ENCODE measurements at places on chromosomes 4 and X.

- no peak for DNase-seq
These were observed 50.2 kb upstream of the PGRMC2 start for GRCh38 chr4:128337863-128338262.

GRCh38 chr4:34731070-34731469 lies 1513.2 kb downstream of the ARAP2 start:
- DNase-seq, result no peak

DNA sequence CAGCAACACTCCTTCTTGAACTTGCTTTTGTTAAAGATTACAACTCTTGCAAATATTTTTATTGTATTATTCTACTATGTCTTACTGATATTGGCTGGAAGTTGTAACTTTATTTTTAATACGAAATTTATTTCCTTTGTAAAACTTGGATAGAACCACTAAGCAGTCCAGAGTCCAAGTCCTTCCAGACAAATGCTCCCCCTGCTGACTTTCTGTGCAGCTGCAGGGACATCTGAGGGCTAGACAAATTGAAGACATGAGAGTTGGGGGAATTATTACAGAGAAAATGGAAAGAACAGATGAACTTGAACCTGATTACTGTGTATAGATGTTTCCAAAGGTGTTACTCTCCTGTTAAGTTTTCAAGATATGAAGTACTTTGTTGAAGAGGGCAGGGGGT lies 238.8 kb downstream of the GRIA3 start:
- DNase-seq, result peak; percentile 1

- peak; percentile 32 for DNase-seq
These were observed 245.2 kb upstream of the DIPK2B start for GRCh38 chrX:45445745-45446412.

- no peak for DNase-seq
These were observed 52.3 kb upstream of the SMIM31 start for GRCh38 chr4:164701665-164702064.

DNA sequence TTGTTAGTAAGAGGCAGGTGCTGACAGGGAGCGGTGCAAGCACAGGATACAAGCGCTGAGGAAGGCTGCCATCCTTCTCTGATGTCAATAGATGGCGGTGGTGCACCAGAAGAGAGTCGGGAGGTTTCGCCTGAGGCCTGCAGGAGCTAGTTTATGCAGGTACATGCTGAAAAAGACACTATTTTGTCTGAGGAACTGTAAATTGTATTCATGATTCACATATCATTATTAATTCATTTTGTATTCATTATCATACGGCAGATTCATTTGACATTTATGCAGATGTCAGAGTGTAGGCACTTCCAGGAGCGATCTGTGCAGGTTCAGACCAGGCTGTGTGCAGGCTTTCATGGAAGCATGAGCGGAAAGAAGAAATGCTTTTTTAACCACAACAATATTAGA lies 824.0 kb downstream of the STIM2 start:
- peak; percentile 49 for DNase-seq

DNA sequence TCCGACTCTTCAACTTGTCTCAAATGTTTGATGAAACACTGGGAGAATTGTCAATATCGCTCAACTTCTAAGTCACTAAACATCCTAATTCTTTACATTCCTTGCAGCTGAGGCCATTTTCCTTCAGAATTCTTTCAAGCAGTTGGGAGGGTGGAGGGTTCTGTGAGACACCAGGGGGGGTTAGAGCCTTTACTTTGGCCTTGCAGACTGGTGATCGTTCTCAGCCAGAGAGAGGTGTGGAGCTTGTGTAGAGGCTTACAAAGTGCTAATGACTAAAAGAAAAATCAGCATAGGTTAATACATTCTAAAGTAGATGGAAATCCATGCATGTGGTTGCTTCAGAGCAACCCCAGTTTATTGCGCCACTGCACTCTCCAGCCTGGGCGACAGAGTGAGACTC lies 21.3 kb upstream of the SOX3 start:
- no peak for DNase-seq

GRCh38 chrX:81779701-81780100 lies 577.8 kb downstream of the SH3BGRL start:
- no peak for DNase-seq

DNA sequence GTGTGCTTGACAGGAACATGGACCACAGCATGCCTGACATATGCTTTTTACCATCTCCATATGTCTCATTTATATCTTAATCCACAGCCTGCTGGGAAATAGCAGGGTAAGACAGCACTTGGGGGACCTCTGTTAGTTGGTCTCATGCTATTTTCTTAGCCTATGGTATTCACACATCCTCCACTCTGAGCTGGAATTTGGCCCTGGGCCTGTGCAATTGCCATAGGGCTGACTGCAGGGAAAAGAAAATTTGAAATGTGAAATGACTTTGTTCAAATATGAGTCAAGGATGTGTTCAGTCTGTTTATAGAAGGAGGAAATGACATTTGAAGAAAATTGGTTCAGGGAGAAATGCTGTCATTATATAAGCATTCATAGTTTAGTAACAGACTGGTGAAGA lies 9.6 kb upstream of the MAP7D3 start:
- no peak for DNase-seq

DNA sequence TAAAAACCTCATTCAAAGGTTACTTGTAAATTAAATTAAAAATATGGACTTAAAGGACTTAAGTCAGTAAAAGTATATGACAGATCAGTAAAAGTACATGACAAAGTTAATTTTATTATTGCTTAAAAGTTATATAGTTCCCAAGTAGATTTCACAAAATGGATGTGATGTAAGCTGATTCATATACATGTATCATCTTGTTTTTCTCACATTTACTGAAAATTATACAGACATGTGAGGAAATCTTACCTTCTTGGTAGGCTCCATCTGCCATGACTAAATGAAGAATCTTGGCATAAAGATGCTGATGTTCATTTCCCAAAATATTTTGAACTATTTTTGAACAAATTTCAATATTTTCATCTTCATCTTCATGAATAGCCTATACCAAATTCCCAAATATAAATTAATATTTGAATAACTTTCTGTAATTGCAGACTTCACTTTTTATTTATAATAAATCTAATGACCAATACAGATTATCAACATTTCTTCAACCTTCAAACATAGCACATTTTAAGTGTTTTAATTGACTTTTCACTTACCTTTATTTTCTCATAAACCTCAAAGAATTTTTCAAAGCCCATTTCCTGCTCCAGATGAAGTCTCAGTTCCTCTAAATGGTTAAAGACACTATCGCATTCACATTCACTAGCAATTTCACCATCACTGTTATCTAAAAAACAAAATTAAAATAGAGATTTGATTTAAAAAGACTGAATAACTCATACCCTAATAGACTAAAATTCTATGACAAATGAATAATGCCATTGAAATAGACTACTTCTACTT lies 129.4 kb upstream of the SH3RF1 start:
- DNase-seq, result no peak

DNA sequence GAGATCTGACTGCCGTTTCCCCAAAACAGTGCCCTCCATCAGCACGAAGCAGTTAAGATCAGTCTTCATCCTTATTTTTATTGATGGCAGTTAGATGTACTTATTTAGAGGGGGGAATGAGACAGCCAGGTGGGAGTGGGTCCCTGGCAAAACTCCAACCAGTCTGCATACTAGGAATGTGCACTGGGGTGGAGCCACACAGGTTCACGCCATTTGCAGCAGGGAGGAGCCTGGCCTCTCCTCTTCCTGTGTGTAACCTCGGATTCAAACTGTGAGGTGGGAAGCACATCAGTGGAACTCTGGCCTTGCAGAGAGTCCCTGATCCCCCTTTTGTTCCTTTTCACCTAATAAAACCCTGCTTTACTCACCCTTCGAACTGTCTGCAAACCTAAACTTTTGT lies 987.7 kb upstream of the GRIA3 start:
- no peak for DNase-seq

DNA sequence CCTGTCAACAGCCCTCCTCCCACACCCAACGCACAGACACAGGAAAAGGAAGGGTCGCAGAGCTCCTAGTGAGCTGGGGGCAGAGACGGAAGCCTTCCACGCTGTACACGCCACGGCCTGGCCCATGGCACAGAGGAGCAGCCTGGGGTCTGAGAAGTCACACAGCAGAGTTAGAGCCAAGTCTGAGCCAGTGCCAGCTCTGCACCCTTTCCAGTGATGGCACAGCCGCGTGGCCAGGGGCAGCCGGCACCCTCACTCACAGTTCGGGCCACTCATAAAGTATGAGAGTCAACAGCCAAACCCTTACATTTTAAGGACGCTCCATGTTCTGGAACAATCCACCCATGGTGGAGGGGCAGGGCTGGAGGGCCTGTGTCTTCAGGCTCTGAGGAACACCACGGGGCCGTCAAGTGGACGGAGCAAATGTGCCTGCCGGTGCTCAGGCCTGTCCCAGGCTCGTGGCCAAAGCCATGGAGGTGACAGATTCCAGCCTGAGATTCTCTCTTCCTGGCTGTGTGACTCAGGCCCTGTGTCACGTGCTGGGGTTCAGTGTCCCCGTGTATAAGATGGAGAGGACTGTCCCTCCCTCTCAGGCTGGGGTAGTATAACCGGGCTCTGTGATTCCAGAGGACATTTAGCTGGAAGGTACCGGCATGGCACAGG lies 91.2 kb downstream of the ABLIM2 start:
- no peak for DNase-seq

DNA sequence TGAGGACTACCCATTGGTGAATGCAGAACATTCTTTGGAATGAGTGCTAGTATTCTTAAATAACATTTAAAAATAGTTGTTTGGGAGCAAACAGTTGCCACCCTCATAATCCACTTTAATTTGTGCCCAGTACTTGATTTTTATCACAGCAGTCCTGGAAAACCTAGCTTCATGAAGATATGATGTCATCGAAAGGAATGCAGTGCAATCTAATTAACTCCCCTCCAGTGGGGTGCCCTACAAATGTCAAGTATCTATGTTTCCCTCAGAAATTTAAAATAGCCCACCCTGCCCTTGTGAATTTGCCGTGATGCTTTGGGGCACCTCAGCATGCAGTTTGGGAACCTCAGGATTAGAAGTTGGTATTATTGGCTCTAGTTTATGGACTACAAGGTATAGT lies 5.4 kb downstream of the RAB9A start:
- no peak for DNase-seq

DNA sequence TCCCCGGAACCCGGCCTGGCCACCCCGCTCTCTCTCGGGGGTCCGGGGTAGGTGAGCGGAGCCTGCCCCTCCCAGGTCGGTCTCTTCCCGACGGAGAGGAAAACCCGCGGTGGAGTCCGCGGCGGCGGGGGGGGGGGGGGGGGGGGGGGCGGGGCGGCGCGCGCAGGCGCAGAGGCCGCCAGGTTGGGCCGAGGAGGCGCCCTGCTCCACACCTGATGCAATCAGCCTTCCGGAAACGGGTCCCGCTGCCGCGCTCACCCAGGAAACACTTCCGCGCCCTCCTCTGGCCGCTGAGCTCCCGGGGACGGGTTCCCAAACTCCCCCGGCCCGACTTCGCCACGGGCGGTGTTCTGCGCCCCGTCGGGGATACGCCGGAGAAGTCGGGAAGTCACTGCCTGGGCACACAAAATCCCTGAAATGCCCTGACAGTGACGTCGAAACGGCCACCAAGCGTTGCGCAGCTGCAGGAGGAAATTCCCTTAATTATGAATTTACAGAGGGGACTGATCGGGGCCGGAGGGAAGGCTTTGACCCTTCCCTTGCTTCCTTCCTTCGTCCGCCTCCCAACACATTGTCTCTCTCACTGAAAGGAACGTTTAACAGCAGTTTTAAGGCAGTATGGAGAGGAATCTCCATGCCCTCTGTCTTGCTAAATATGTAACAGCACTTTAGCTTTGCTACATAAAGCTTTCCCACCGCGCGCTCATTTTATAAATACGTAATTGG lies 2.1 kb upstream of the APBB2 start:
- peak; percentile 75 for DNase-seq

DNA sequence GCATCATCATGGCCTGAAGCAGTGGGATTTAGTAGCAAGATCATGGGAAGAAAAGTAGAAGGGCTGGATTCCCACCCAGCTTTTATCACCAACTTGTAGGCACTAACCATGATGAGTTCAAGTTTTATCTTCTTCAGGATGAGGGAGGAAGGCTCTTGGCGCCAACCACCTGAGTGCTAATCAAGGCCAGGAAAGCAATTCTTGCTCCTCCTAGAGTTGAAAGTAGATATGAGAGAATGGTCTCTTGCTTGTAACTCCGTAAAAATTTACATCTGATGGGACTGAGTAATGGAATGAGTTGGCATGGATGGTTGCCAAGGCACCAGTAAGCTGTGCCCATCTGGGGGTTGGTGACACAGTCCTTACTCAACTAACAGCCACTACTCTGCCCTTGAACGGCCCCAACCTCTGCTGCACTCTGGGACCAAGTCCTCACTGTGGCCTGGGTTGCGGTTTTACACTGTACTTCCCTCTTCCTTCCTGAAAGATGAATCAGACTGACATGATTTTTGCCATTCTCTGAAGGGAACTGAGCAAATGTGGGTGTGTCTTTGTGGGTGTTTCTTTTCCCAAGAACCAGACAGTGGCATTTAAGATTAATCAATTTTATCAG lies 39.4 kb upstream of the NDP start:
- peak; percentile 67 for DNase-seq

- no peak for DNase-seq
These were observed 9.3 kb downstream of the PDZD4 start for GRCh38 chrX:153821066-153821465.

GRCh38 chr4:17468619-17469221 lies 43.2 kb downstream of the QDPR start:
- no peak for DNase-seq

- DNase-seq, result no peak
These were observed 8.2 kb downstream of the KLHL15 start for GRCh38 chrX:24018809-24019208.

DNA sequence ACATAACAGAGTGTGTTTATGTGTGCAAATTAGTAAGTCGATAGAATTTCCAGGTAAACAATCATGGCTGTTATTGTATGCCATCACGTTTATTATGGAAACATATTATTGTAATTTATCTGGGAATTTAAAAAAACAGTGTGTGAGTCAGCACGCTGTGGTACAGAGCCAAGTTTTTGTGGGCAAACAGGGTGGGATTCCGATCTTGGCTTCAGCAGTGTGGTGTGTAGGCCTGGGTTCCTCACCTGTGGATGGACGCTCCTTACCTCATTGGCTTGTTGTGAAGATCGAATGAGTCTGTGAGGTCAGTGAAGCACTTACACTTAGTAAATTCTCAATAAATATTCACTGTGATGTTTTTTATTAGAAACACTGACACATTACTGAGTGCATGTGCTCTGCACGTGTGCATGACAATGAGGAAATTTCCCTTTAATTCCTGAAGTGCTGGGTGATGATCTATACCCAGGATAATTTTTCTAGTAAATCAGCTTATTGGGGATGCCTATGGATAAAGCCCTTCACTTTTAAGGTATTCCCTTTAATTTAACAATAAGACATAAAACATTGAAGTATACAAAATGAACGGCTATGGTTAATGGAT lies 36.4 kb downstream of the SLIT2 start:
- DNase-seq, result no peak

GRCh38 chr4:152997771-152998487 lies 61.8 kb downstream of the FHDC1 start:
- no peak for DNase-seq

- no peak for DNase-seq
These were observed 572.1 kb downstream of the C4orf33 start for GRCh38 chr4:129668092-129668491.
